ENCODE measurements at places on chromosomes 12 and 14.

DNA sequence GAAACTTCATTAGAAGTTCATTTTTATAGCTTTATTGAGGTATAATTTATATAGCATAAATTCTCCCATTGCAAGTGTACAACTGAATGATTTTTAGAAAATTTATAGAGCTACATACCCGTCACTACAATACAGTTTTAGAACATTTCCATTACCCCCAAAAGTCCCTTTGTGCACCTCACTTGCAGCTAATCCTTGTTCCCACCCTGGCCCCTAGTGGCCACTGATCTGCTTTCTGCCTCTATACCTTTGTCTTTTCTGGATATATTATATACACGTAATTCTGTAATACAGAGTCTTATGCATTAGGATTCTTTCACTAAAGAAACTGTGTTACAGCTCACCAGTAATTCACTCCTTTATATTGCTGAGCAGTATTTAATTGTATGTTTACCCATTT is 145.1 kb upstream of the DIO2 start:
- no peak for DNase-seq
- no peak overlapping the region for H3K4me3 ChIP-seq
- H3K4me1 ChIP-seq: no peaks in the 10 kb centered on the region
- H3K36me3 ChIP-seq: no peaks in the 10 kb centered on the region
- no peak overlapping the region for H3K27ac ChIP-seq
- no peaks in the 10 kb centered on the region for H3K27me3 ChIP-seq

- DNase-seq: no peak
- H3K36me3 ChIP-seq: no peaks in the 10 kb centered on the region
- no peak overlapping the region for H3K4me3 ChIP-seq
- no peaks in the 10 kb centered on the region for H3K4me1 ChIP-seq
Measured at GRCh38 chr12:116442304-116442703, 116.9 kb upstream of the MAP1LC3B2 start.

GRCh38 chr12:29644536-29645162 is 139.1 kb downstream of the TMTC1 start:
- H3K27ac ChIP-seq: no peak overlapping the region
- H3K27me3 ChIP-seq: no peaks in the 10 kb centered on the region
- no peak overlapping the region for H3K4me3 ChIP-seq
- H3K36me3 ChIP-seq: no peaks in the 10 kb centered on the region
- no peak for DNase-seq

- no peak overlapping the region for H3K4me3 ChIP-seq
- DNase-seq: no peak
- H3K27ac ChIP-seq: no peak overlapping the region
- peaks cover 8% of the 10 kb centered on the region for H3K4me1 ChIP-seq
Measured at GRCh38 chr14:54348001-54348611, 48.7 kb upstream of the CDKN3 start.

GRCh38 chr12:52779914-52780313 is 2.8 kb upstream of the KRT76 start:
- no peaks in the 10 kb centered on the region for H3K36me3 ChIP-seq
- no peak overlapping the region for H3K4me3 ChIP-seq
- H3K4me1 ChIP-seq: no peaks in the 10 kb centered on the region
- H3K27me3 ChIP-seq: peaks cover 15% of the 10 kb centered on the region

DNA sequence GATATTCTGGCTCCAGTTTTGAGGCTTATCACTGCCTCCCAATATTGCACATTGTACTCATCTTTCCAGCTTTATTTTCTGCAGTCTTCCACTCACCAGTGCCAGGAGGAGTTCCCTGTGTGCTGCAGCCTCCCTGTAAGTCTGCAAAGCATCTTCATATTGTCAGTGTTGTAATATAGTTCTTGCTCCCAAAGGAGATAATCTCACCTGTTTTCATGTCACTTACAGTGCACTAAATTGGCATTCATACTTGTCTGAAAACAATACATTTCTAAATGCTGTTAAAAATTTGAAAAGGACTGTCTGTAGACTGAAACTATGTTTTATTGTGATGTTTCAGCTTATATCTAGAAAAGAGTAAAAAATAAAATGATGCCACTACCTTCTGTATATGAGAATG is 146.8 kb upstream of the TMTC1 start:
- no peaks in the 10 kb centered on the region for H3K4me1 ChIP-seq
- H3K36me3 ChIP-seq: no peaks in the 10 kb centered on the region
- no peak for DNase-seq
- H3K27ac ChIP-seq: no peak overlapping the region
- no peaks in the 10 kb centered on the region for H3K27me3 ChIP-seq
- H3K4me3 ChIP-seq: no peak overlapping the region

DNA sequence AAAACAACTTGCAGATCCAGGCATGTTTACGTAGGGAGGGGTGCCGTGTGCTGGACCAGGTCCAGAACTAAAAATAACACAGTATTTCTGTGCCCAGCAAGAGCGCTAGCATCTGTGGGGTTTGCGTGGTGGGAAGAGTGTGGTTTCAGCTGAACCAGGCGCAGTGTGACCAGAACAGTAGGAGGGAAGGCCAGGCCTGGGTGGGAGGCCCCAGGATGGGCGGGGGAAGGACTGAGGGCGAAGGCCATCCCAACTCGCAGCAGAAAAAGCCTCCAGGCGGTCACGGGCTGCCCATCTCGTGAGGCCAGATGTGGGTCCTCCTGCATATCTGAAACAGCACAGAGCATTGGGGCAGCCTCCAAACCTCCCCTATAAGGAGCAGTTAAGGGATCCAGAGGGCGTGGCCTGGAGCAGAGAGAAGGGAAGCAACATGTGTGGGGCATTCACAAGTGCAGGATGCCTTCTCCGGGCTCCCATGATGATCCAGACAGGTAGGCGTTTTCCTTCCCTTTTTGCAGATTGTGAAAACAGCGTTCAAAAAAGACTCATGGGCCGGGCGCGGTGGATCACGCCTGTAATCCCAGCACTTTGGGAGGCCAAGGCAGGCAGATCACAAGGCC is 17.8 kb upstream of the CD9 start:
- H3K27ac ChIP-seq: no peak overlapping the region
- H3K4me3 ChIP-seq: no peak overlapping the region
- H3K27me3 ChIP-seq: peaks cover 3% of the 10 kb centered on the region
- no peaks in the 10 kb centered on the region for H3K4me1 ChIP-seq

GRCh38 chr12:100141998-100142850 is 450 bp downstream of the BLTP3B start:
- H3K27ac ChIP-seq: peak overlapping the region; percentile 98
- H3K27me3 ChIP-seq: no peaks in the 10 kb centered on the region
- H3K4me1 ChIP-seq: peaks cover 50% of the 10 kb centered on the region
- peak overlapping the region; percentile 93 for H3K4me3 ChIP-seq
- H3K36me3 ChIP-seq: peaks cover 8% of the 10 kb centered on the region
